ENCODE measurements at places on chromosomes 5 and 9.

DNA sequence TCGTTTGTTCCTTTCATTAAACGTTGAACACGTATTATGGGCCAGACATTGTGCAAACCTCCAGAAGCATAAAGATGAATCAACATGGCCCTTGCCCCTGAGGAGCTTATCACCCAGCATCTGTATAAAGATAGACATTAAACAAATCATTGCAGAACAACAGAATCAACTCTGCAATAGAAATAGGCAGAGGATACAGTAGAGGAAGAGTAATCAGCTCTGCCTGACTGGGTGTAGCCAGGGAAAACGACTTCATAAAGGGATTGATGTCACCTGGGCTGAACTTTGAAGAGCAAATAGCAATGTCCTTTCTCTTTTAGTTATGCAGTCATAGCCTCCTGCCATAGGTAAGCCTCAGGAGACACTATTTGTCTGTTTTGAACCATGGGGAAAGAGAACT lies 13.4 kb downstream of the RGS7BP start:
- no peak for DNase-seq

GRCh38 chr9:27276193-27277030 lies 20.5 kb downstream of the EQTN start:
- no peak for DNase-seq

- no peak for DNase-seq
These were observed 82.4 kb downstream of the GADD45G start for GRCh38 chr9:89687188-89687587.

- DNase-seq: no peak
These were observed 286.8 kb upstream of the RPS23 start for GRCh38 chr5:82564963-82565362.

- DNase-seq: peak; percentile 13
These were observed 116.8 kb downstream of the RGS3 start for GRCh38 chr9:113580041-113580953.

DNA sequence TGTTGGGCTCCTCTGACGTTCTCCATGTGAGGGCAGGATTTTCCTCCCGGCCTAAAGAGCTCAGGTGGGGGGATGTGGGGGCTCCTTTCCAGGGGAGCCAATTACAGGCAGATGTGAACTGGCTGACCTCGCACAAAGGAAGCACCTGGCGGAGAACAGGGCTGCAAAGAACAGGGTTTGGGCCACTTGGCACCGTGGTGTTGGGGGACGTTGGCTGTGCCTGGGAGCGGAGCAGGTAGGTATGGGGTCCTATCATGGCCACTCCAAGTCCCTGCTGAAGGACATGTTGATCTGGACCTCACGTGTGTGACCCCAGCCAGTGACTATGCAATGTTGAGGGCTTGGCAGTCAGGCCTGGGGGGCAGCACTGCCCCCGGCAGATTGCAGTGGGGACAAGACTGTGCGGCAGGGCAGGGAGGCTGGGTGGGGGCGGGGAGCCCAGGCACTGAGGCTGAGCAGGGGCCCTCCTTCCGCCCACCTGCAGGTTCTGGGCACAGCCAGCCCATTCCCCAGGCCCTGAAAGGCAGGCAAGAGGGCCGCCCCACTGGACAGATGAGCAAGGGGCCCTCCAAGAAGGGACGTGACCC lies 19.4 kb downstream of the FIBCD1 start:
- no peak for DNase-seq

- no peak for DNase-seq
These were observed 360.0 kb downstream of the BRINP1 start for GRCh38 chr9:119009249-119009648.

DNA sequence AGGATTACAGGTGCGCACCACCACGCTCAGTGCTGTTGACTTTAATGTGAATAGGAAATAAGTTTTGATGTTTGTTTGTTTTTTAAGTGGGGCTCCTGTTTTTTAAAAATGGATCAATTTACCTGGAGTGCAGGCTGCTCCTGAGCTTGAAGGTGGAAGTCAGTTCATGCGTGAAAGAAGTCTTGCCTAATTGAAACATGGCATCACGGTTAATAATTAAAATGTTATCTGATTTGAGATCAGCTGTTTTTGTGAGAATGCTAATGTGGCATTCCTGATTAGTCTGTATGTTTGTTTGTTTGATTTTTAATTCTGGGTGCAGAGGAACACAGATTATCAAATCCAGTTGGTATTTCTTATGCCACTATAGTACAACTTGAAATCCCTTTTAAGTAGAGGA lies 6.5 kb downstream of the SFXN1 start:
- no peak for DNase-seq

DNA sequence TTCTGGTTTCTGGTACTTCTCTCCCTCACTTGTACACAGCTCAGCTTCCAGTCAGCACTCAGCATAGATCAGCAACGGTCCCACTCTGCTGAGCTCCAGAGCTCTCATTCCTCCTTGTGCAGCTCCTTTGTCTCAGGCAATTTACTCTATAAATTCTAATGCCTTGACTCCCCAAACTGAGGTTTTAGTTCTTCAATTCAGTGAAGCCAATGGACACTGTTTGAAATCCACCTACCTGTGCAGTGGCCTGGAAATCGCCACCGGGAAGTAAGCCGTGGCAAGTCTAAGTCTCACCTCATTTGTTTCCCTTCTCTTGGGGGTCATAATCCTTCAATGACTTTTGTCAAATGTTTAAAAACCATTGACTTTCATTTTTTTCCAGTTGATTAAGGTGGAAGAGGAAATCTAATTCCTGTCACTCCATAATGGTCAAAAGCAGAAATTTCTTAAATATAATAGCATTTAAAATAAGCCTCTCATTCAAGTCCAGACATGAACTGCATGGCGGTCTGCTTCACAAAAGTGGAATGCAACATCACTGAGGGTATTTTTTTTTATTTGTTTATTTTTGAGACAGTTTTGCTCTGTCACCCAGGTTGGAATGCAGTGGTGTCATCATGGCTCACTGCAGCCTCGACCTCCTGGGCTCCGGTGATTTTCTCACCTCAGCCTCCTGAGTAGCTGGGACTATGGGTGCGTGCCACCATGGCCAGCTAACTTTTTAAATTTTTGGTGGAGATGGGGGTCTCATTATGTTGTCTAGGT lies 79.6 kb downstream of the C7 start:
- no peak for DNase-seq

- no peak for DNase-seq
These were observed 170.1 kb upstream of the ZNF618 start for GRCh38 chr9:113705928-113706519.

- DNase-seq: no peak
These were observed 54.3 kb downstream of the EHMT1 start for GRCh38 chr9:137672907-137673791.

DNA sequence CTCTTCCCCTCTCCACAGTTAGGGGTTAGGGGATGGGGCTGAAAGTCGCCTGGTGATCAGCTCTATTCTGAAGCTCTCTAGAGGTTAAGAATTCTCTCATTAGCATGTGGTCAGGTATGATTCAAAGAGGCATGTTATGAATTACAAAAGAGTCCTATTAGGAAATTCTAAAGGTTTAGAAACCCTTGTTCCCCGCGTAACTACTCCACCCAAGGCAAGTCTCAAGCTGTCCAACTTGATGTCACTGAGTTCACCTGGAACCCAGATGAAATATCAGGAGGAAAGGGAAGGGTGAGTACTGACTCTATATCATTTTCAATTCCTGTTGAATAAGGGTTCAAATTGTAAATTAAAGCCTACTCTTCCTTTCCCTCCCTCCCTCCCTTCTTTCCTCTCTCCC lies 18.1 kb upstream of the RNF145 start:
- no peak for DNase-seq

- no peak for DNase-seq
These were observed 807.4 kb downstream of the TLE1 start for GRCh38 chr9:80881940-80882339.

GRCh38 chr9:63817622-63818518 lies 1467.1 kb downstream of the FOXD4L5 start:
- DNase-seq: no peak

DNA sequence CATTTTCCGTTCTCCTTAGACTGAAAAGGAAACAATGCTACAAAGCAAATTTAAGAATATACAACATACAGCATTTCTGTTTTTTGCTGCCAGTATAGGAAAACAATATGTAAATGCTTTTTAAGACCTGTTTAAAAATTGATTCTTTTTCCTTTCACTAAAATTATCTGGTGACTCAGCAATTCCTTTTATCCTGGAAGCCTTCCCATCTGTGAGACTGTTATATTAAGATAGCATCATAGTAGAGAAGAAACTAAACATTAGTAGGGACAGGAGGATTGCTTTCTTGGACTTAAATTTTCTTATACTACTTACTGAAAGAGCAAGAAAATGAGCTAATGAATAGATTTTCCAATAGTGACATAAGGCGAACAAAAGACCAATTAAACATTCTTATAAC lies 30.0 kb upstream of the GPR21 start:
- DNase-seq: no peak

DNA sequence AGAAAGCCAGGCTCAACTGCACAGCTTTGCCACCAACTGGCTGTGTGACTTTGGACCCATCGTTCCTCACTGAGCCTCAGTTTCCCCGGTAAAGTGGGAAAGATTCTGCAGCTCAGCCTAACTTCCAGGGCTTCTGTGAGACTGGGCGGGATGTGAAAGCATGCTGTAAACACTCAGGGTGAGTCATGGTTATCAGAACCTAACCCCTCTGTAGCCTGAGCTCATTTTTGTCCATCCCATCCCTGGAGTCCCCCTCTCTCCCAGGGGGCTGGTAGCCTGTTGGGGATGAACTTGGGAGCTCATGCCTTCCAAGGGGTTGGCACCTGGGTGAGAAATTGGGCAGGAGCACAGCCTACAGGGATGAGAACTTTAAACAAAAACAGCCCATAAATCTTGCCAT lies 2.3 kb downstream of the CCDC69 start:
- DNase-seq: no peak

DNA sequence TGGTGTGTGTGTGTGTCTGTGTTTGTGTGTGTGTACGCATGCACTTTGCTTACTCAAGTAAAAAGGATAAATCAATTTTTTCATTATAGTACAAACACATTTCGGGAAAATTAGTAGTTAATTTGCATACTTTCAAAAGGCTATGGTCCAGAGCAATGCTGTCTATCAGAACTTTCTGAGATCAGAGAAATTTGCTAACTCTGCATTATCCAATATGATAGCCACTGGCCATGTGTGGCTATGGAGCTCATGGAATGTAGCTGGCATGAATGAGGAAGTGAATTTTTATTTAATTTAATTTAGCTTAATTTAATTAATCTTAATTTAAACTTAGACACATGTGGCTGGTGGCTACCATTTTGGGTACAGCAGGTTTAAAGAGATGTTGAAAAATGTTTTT lies 289.6 kb downstream of the MAT2B start:
- DNase-seq: no peak

DNA sequence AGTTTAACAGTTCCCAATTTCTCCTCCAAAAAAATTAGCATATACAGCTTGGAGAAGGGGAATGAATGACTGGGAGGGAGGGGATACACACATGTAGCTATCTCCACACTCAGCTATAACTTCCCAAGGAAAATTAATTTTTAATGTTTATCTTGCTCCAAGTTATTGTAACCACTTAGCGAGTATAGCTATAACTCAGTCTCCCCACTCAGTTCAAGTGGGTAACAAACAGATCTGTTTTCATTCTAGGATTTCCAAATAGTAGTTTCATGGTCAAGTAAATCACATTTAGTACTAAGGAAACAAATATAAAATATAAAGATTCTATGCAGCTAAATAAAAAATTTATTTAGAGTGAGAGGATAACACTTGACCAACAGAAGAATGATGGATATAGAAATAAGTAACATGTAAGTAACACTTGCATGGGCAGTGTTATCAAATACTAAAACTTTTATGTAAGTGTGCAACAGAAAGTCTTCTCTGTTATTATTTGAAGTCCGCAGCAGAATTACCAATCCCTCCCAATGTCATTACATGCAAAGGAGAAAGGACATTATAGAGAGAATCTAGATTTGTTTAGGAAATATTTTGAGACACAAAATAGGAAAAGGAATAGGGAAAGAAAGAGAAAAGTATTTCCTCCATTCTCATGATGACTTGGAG lies 10.2 kb upstream of the NFIB start:
- no peak for DNase-seq

DNA sequence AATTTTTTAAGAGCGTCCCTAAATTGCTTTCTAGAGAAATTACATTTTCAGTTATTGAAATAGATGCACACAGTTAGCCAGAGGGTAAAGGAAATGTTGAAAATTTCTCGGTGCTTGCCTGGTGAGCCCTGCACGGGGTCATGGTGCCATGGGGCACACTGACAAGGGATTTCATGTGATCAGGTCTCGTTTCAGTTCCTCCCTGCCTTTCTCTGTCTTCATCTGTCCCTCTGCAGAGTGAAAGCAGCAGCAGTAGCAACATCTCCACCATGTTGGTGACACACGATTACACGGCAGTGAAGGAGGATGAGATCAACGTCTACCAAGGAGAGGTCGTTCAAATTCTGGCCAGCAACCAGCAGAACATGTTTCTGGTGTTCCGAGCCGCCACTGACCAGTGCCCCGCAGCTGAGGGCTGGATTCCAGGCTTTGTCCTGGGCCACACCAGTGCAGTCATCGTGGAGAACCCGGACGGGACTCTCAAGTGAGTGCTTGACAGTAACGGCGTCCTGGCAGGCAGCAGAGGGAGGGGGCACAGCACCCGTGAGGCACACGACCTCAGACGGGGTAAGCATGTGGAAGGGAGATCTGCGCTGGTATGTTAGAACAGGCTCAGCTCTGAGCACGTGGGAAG lies 89.1 kb upstream of the OTULINL start:
- no peak for DNase-seq

- DNase-seq: no peak
These were observed 58.1 kb downstream of the BASP1 start for GRCh38 chr5:17275289-17276158.

DNA sequence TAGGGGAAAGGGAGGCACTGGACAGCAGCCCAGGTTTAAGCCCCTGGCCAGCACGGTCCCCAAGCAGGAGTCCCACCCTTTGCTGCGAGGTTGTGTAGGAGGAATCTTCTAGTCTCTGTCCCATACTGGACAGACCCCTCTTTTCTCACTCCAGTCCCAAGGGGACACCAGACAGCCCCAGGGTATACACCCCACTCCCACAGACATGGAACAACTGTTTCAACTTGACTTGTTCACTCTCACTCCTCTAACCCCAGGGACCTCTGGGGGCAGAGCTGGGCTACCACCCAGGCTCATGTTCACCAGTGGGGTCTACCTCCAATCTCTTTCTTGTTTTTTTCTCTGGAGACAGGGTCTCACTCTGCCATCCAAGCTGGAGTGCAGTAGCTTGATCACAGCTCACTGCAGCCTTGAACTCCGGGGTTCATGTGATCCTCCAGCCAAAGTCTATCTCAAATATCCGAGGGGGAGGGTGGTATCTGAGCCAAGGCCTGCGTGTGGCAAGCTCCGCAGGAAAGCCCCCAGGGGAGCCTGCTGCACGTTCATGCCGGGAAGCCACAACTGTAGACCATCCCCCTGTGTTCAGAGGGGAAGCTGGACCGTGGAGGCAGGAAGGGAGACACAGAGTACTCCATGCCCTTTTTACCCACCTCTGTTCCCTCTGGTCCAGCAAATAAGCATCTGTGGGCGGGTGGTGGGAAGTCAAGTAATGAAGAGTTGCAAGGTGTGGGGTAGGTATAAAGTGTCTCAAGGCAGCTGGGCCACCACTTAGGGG lies 1.8 kb downstream of the PTGES2 start:
- no peak for DNase-seq
